ENCODE measurements at places on chromosomes 5 and 9. TPM values are rescaled to one million over a fixed set of nuclear protein-coding genes. Genes with fewer than 3 reads are reported as not detected.

DNA sequence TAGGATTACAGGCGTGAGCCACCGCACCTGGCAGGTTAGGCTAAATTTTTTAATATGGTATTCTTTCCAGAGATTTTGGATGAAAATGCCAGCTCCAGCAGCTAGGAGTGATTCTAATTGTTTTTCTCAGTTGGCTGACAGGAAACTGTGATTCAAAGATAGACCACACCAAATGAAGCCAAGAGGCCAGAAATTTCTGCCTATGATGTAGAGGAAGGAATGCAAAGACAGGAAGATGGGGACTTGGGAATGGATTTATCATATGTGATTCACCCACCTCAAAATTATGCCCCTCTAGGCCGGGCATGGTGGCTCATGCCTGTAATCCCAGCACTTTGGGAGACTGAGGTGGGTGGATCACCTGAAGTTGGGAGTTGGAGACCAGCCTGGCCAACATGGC is 53.3 kb downstream of the UGCG start:
- peaks cover 10% of the 10 kb centered on the region for H3K4me1 ChIP-seq
- no peak overlapping the region for H3K4me3 ChIP-seq
- no peak for DNase-seq
- H3K27me3 ChIP-seq, result peaks cover 13% of the 10 kb centered on the region
- H3K27ac ChIP-seq, result no peak overlapping the region

GRCh38 chr5:111775224-111775623 is 18.2 kb upstream of the NREP start:
- no peaks in the 10 kb centered on the region for H3K36me3 ChIP-seq
- no peak for DNase-seq
- H3K4me3 ChIP-seq, result no peak overlapping the region
- no peak overlapping the region for H3K27ac ChIP-seq

DNA sequence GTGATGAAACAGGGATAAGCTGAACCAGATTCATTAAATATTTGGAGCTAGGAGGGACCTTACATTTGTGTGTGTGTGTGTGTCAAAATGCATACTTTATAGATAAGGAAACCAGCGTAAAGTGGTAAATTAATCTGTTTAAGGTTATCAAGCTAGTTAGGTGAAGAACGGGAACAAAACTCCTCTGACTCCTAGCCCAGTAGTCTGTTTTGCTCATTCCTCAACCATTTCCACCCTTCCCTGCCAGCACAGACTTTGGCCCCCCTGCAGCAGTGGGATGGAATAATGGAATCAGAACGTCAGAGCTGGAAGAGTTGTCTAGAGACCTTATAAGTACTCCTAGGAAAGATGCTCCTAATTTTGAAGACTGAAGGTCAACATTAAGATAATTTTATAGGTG is 6.5 kb downstream of the AGXT2 start:
- no peak overlapping the region for H3K4me3 ChIP-seq
- H3K27ac ChIP-seq, result no peak overlapping the region

DNA sequence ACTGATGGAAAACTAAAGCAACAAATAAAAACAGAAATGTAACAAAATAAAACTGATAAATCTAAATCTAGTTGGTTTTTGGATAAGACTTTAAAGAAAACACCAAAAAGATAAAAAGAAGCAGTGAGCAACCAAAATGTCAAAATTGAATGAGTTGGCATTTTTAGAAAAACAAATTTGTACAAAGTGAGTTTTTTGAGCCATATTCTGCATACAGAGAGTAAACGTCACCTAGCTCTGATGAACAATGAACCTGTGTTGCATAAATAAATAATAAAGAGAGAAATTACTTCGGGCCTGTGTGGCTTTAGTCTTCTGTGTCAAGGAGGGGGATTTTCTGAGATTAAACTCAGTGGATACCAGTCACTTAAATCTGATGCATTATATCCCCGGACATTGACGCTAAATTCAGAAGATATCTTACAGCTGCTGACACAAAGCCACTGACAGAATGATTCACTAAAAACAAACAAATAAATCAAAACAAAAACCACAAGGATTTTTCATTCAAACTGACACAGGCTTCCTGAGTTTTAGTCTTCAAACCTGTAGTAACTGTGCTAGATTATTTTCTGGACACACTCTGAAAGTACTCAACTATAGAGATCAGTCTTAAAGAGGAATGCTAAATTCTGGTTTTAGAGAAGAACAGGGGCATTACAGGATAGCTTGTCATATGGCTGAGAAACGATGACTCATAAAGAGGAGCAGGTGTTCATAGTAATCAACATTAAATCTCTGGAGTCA is 403.5 kb upstream of the ST8SIA4 start:
- H3K27ac ChIP-seq, result no peak overlapping the region
- H3K27me3 ChIP-seq, result no peaks in the 10 kb centered on the region
- no peaks in the 10 kb centered on the region for H3K36me3 ChIP-seq
- no peak for DNase-seq

Gene IGIP
- 2.3 TPM for total RNA-seq

DNA sequence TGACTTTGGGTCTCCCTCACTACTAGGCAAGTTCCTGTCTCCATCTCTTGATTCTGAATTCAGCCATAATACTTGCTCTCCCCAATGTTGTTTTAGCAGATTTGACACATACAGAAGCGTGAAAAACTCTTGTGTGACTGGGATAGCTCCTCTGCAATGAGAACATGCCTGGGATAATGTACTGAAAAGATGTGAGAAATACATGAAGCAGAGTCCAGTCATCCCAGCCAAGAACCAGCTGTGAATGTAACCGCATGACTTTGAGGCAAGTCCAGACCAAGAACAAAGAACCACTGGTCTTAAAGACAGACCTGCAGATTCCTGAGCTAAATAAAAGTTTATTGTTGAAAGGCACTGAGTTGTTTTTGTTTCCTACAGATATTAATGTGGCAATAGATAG is 135.0 kb downstream of the NMUR2 start:
- H3K27ac ChIP-seq, result no peak overlapping the region
- H3K36me3 ChIP-seq, result no peaks in the 10 kb centered on the region
- H3K4me3 ChIP-seq, result no peak overlapping the region
- no peaks in the 10 kb centered on the region for H3K27me3 ChIP-seq
- H3K4me1 ChIP-seq, result no peaks in the 10 kb centered on the region

Gene AHRR
- 33.3 TPM for total RNA-seq

GRCh38 chr5:30752015-30752414 is 441.5 kb upstream of the CDH6 start:
- no peak overlapping the region for H3K4me3 ChIP-seq
- no peaks in the 10 kb centered on the region for H3K4me1 ChIP-seq
- H3K36me3 ChIP-seq, result no peaks in the 10 kb centered on the region
- DNase-seq, result no peak

- no peak overlapping the region for H3K27ac ChIP-seq
- H3K27me3 ChIP-seq, result no peaks in the 10 kb centered on the region
- DNase-seq, result no peak
- no peaks in the 10 kb centered on the region for H3K36me3 ChIP-seq
- H3K4me3 ChIP-seq, result no peak overlapping the region
- H3K4me1 ChIP-seq, result no peaks in the 10 kb centered on the region
Measured at GRCh38 chr5:151935135-151935695, 10.6 kb upstream of the GLRA1 start.

- H3K4me1 ChIP-seq, result peaks cover 18% of the 10 kb centered on the region
- no peak overlapping the region for H3K4me3 ChIP-seq
- H3K27me3 ChIP-seq, result peaks cover 47% of the 10 kb centered on the region
Measured at GRCh38 chr5:76958991-76959767, 6.3 kb downstream of the CRHBP start.

Gene ALG2
- 41.7 TPM for total RNA-seq

Gene TMEM174
- total RNA-seq, result not detected

Gene ZCCHC9
- 46.9 TPM for total RNA-seq

DNA sequence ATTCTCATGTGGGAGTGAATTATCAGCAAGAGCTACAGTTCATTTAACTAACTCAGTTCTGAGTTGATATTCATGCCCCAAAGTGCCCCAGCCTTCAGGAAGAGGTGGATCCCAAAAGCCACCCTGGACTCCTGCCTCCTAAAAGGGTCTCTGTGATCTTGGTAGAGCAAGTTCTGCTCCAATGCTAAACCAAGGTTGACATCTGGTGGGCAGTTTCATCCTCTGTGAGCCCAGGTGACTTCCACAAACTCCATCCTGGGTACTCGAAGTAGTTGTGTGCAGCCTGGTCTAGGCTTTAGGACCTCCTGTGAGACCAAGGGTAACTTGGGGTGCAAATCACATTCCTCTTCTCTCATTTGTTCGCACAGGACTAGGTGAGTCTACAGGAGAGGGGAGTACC is 816.8 kb downstream of the MTRR start:
- no peaks in the 10 kb centered on the region for H3K36me3 ChIP-seq
- H3K27me3 ChIP-seq, result no peaks in the 10 kb centered on the region
- DNase-seq, result no peak
- H3K27ac ChIP-seq, result no peak overlapping the region

Gene HTR1A
- not detected for total RNA-seq

- H3K4me3 ChIP-seq, result no peak overlapping the region
- H3K36me3 ChIP-seq, result no peaks in the 10 kb centered on the region
- H3K27ac ChIP-seq, result no peak overlapping the region
- no peaks in the 10 kb centered on the region for H3K27me3 ChIP-seq
- no peak for DNase-seq
- H3K4me1 ChIP-seq, result no peaks in the 10 kb centered on the region
Measured at GRCh38 chr5:147743678-147744374, 38.7 kb downstream of the JAKMIP2 start.

DNA sequence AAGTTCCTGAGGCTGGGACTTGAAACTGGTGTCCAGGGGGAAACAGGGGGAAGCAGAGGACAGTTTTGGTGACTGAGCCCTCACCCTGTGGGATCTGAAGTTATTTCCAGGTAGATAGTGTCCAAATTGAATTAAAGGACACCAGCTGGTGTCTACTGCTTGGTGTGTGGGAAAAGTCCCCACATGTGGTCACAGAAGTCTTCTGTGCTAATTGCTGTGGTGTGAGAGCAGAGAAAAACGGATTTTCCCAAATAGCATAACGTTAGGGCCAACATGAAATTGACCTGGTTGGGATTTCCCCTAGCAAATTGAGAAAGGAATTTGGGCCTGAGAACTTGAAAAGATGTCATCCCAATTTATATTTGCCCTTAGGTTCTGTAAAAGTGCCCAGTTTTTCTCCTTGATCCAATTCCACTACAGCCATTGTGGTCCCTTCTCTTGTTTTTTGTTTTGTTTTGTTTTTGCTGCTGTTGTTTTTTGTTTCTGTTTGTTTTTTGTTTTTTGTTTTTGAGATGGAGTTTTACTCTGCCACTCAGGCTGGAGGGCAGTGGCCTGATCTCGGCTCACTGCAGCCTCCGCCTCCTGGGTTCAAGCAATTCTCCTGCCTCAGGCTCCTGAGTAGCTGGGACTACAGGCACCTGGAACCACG is 5.6 kb upstream of the STARD4 start:
- no peak overlapping the region for H3K4me3 ChIP-seq
- H3K27me3 ChIP-seq, result no peaks in the 10 kb centered on the region
- no peaks in the 10 kb centered on the region for H3K36me3 ChIP-seq
- no peak for DNase-seq
- H3K4me1 ChIP-seq, result peaks cover 36% of the 10 kb centered on the region

DNA sequence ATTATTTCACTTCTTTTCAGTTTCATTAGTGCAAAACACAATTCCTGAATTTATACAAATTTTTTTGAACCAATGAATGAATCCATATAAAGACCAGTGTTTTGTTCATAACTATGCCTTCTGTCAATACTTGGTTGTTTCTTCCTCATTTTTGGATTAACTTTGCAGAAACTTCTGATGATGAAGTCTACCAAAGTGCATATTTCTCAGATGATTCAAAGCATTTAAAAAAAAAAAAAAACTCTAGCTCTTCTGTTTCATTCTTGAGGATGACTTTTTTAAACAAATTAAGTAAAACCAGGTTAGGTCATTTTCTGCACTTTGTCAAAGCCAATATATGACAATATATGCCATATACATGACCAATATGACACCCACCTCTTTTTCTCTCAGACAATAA is 92.6 kb downstream of the CHSY3 start:
- DNase-seq, result no peak
- H3K27ac ChIP-seq, result no peak overlapping the region
- no peaks in the 10 kb centered on the region for H3K27me3 ChIP-seq
- H3K4me1 ChIP-seq, result no peaks in the 10 kb centered on the region

GRCh38 chr9:27198190-27198589 is 89.2 kb downstream of the TEK start:
- H3K4me1 ChIP-seq, result peaks cover 6% of the 10 kb centered on the region
- DNase-seq, result no peak
- H3K27me3 ChIP-seq, result no peaks in the 10 kb centered on the region
- no peak overlapping the region for H3K27ac ChIP-seq
- no peaks in the 10 kb centered on the region for H3K36me3 ChIP-seq
- no peak overlapping the region for H3K4me3 ChIP-seq

DNA sequence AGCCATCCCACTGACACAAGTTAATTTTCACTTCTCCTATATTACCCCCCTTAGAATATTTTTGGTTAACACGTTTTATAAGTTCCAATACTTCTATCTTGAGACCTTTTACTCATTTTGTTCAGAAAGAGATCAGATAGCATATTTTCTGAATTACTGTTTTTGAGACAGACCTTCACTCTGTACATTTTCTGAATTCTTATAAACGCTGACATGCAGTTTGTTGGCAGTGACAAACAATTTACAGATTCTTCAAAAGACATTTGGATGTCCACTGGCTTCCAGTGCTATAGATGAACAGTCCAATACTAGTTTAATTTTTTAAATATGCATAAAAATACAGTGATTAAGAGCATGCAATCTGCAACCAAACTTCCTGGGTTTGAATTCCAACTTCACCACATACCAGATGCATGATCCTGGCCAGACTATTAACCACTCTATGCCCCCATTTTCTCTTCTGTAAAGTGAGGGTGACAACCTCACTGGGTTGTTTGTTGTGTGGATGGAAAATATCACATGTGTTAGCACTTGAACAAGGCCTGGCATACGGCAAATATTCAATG is 142.1 kb downstream of the AGTPBP1 start:
- H3K27ac ChIP-seq, result no peak overlapping the region
- DNase-seq, result no peak
- no peak overlapping the region for H3K4me3 ChIP-seq
- no peaks in the 10 kb centered on the region for H3K27me3 ChIP-seq
- peaks cover 14% of the 10 kb centered on the region for H3K36me3 ChIP-seq
- H3K4me1 ChIP-seq, result peaks cover 21% of the 10 kb centered on the region

Gene EMB
- total RNA-seq, result 77.6 TPM

Gene ZNF658
- 1.7 TPM for total RNA-seq

Gene CCL28
- 13.0 TPM for total RNA-seq

GRCh38 chr9:109846776-109847175 is 66.8 kb downstream of the PALM2AKAP2 start:
- no peaks in the 10 kb centered on the region for H3K36me3 ChIP-seq
- no peak overlapping the region for H3K27ac ChIP-seq
- peaks cover 20% of the 10 kb centered on the region for H3K27me3 ChIP-seq
